Forelimb muscle (tissue), 1 donor: ENCODE measurements at places on chromosomes 5 and 9.

- no peak for DNase-seq
Observed at GRCh38 chr5:134563962-134564361, 38.5 kb downstream of the JADE2 start.

DNA sequence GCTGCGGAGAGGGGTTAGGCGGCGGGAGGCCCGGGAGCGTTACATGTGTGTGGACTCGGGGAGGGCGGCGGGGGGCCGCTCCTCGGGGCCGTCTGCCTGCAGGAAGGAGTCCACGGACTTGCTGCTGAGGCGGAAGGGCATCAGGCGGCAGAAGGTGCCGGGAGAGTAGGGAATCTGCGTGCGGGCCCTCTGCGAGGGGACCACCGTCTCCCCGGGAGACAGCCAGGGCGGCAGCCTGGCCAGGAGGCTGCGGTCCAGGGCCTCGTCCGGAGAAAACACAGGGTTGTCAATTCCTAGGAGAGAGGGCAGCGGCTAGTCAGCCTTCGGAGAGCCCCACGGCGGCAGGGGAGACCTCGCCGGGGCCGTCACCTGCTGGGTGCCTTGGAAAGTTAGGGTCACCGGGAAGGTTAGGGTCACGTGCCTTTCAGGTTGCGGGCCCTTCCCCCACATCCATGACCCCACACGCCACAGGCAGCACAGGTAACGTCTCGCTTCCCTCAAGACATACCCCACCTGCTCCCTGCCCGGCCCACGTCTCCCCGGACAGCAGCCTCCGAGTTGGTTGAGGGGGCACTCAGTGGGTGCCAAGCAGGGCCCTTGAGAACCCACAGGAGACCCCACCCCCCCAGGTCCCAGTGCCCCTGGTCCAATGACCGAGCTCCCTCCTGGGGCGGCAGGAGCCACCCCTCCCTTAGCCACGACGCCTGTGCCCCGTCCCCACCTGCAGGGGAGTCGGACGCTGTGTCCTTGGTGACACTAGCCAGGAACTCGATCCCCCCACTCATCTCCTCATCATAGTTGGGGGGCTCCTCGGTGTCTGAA lies 32.1 kb downstream of the EXOC3 start:
- no peak for DNase-seq

DNA sequence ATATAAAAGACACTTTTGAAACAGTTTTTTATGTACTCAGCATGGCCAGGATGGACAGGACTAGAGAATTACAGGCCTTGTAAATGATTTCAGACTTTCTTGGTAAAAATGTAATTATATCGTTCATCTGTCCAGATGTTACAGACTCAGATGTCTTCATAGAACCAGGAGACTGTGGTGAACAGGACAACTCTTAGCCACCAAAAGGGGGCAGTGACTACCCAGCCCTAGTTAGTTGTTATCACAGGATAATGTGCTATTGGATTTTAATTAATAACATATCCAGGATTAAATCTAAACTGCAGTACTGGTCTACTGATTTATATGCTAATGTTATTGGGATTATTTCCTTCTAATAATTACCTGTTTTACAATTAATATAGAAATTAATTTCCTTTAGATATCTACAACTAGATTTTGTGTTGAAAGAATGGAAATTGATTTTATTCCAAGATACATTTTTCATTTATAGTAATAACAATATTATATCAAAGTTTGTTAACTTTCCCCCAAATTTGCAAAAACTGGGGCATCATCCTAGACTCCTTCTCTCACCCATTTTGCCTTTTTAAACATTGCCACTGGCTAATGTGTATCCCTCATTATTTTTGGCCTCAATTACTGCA lies 99.4 kb downstream of the MTREX start:
- DNase-seq: no peak

GRCh38 chr5:107387526-107388140 lies 283.1 kb downstream of the EFNA5 start:
- no peak for DNase-seq

DNA sequence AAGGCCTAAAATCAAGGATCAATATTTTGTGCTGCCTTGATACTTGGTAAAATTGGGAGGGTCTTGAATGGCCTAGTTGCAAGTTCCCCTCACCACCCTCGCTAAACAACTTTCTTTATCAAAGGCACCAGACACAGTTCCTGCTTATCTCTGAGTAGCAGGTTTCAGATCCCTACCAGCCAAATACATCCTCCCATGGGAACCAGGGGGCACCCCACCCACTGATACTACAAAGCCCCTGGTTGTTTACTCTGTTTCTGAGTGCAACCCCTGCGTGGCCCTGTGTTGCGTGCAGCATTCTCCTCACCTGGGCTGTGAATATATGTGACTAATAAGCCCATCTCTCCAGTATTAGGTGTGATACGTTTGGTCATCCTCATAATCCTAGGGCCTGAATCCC lies 314.9 kb downstream of the DRD1 start:
- DNase-seq: no peak

DNA sequence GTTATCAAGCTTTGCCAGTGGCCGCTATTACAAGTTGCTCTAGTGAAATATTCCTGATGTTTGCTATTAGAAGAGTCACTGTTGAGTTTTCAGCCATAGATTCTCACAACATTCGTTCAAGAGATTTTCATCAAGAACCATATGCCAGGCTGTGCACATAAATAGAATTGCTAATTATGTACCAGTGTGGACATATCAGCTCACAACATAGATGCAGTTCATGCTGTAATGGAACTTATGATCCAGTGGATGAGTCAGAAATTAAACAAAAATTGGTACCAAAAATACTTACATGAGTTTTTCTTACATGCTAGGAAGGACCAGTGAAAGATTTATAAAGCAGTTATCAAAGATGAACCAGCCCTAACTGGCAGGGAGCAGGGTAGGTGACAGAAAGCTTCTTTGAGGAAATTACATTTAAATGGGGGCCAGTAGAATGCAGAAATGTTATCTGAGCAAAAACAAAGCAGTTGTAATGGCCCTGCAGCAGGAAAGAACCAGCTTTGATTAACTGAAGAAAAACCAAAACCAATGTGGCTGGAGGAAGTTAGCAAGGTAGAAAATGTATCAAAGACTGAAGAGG lies 404.2 kb downstream of the DNAH5 start:
- DNase-seq: no peak

DNA sequence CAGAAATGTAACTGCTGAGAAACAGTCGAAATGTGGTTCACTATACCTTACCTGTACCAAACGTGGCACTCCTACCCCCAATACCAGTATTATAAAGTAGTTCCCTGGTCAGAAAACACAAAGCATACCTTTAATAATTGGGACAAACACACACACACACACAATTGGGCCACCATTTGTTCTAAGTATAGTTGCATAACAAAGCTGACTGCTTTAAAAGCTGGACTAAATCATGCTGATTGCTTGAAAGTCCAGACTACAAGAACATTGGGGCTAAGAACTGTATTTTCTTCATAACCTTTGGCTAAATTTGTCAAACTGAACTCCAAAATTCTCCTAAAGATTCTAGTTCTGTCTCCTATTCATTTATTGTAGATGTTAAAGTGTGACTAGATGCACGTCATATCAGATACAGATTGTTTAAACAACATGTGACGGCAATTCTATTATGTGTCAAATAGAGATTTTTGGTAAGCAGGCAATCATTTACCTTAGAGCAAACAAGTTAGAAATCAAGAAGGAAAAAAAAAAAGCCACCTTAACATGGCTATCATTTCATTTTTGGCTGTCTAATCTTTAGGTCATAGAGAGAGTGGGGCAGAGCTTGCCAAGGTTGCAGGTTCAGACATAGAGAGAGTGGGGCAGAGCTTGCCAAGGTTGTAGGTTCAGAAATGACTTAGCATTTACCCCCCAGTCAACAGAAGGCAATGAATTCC lies 265.1 kb downstream of the ARL15 start:
- no peak for DNase-seq

GRCh38 chr5:14397717-14398116 lies 183.9 kb upstream of the OTULINL start:
- no peak for DNase-seq

DNA sequence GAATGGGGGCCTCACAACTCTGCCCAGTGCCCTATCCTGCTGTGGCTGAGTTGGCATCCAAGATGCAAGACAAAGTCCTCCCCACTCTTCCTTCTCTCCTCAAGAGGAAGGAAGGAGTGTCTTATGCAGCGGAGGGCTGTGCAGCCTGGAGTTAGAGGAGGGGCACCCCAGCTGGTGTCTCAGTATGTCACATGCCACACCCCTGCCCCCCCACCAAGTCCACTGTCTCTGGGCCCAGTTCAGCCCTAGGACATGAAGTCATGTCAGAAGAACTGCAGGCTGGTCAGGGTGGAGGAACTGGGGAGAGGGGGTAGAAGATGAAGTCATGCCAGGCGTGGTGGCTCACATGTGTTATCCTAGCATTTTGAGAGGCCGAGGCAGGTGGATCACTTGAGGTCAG lies 28.0 kb upstream of the SLC28A3 start:
- DNase-seq: no peak

DNA sequence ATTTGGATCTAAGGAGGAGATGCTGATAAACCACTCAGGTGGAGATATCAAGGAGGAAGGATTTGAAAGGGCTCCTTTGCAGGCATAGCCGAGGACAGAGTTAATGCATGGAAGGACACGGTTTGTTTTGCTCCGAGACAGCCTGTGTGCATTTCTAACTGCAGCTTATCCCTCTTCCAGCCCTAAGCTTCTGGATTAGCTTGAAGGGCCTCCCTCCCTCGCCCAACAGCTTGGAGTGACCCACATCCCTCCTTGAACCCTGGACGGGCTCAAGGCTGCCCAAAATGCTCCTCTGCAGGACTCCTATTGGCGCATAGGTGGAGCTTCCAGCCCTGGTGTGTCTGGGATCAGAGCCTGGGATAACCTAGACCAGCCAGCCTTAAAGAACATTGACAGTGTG lies 66.7 kb downstream of the PPARGC1B start:
- DNase-seq: no peak
